Activated effector memory CD4-positive, alpha-beta T cell treated with Interleukin-2 at 50 U/mL for 16 hours (primary cell): ENCODE measurements at places on chromosomes 5 and 9.

GRCh38 chr5:137148159-137148558 is 351.0 kb downstream of the SPOCK1 start:
- no peak for DNase-seq

DNA sequence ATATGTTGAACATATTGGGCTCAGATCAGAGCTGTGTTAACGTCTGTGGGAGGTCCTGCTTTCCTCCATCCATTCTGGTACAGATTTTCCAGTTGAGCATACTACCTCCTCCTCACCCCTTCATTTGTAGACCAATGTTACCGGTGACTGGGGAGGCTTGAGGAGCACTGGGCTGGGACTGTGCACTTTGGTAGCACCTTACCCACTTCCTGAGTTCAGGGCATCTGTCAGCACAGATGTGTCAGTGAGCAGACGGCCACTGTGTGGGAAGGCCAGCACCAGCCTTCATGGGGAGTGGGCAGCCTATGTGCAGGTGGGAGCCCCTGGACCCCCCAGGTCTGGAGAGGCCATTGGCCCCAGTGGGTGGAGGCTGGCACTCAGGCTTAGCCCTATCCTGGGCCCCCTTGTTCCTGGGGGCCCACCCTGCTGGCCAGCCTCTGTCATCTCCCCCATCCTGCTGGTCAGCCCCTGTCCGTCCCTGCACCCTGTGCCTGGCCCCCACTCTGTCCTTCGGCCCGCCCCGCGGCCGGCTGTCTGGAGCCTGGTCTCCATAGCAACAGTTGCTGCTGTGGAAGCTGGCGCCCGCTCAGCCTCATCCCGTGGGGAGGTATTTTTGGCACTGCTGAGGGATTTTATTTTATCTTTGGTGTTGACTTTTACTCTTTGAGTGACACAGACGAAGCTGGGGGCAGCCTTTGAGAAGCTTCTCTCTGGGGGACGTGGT is 21.3 kb downstream of the WNK2 start:
- DNase-seq: no peak

- DNase-seq: no peak
These were observed 417.7 kb upstream of the POU5F2 start for GRCh38 chr5:94159144-94159543.

- no peak for DNase-seq
These were observed 149.1 kb downstream of the TLE1 start for GRCh38 chr9:81540142-81540710.

GRCh38 chr9:38171926-38172325 is 102.9 kb upstream of the SHB start:
- DNase-seq: no peak

- no peak for DNase-seq
These were observed 30.7 kb upstream of the CORO2A start for GRCh38 chr9:98222885-98223691.

GRCh38 chr9:92576175-92576574 is 40.4 kb upstream of the ECM2 start:
- DNase-seq: no peak

DNA sequence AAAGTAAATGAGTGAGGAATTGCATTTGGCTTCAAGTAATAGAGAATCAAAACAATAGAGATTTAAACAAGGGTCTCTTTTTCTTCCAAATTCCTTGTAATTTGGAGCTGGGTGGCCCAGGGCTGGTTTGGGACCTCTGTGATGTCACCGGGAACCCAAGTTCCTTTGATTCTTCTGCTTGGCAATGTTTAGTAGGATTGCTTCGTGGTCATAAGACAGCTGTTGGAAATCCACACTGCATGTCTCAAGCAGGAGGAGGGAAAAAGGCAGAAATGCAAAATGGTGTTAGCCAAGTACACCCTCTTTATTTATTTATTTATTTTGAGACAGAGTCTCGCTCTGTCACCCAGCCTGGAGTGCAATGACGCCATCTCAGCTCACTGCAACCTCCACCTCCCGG is 72.6 kb upstream of the IL12B start:
- no peak for DNase-seq

- no peak for DNase-seq
These were observed 97.9 kb downstream of the CHSY3 start for GRCh38 chr5:130002183-130002582.

- DNase-seq: no peak
These were observed 26.9 kb upstream of the CNOT6 start for GRCh38 chr5:180467028-180467975.

- DNase-seq: no peak
These were observed 995 bp downstream of the OLFM1 start for GRCh38 chr9:135088348-135088978.

- no peak for DNase-seq
These were observed 63.5 kb downstream of the MRPS27 start for GRCh38 chr5:72256536-72256935.

DNA sequence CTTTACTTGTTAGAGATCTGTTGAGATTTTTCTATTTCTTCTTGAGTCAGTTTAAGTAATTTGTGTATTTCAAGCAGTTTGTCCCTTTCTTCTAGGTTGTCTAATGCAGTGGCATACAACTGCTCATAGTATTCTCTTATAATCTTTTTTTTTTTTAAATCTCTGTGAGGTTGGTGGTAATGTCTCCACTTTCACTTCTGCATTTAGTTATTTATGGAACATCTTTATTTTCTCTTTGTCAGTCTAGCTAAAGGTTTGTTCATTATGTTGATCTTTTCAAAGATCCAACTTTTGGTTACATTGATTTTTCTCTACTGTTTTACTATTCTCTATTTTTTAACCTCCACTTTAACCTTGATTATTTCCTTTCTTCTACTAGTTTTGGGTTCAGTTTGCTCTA is 13.8 kb downstream of the FOXE1 start:
- DNase-seq: no peak
